ENCODE measurements at places on chromosomes 3 and 15.

DNA sequence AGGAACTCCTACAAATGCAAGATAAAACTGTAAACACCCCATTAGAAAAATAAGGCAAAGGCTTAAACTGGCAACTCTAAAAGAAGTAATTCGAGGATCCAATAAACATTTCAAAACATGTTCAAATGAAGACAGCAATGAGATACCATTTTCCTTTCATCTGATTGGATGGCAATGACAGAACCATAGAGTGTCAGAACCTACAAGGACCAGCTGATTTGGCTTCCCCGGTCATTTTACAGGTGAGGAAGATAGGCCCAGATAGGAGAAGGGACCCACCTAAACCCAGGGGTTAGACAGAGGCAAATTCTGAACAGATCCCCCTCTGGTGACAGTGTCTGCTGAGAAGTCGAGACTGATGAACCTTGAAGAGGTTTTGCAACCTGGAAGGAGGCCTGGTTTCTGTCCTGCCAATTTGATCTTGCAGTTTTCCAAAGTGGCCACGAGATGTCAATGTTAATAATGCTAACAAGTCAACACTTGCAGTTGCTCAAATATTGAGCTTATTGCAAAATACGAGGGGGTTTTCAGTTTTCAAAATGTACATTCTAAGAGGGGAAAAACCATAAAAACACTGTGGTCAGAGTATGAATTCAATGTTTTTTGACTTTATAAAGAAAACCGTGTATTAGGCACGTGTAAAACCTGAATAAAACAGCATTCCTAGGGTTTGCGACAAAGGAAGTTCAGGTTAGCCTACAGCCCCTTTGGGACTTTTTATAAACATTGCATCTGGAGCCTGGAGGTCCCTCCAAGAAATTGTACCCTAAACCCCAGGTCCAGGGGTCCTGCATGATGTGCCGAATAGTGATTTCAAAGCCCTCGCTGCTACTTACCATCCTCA is 21.5 kb downstream of the CFAP161 start:
- DNase-seq, result peak; percentile 85

GRCh38 chr3:18070944-18071343 is 328.5 kb upstream of the TBC1D5 start:
- DNase-seq, result no peak

GRCh38 chr3:42288385-42288784 is 22.4 kb upstream of the CCK start:
- no peak for DNase-seq

DNA sequence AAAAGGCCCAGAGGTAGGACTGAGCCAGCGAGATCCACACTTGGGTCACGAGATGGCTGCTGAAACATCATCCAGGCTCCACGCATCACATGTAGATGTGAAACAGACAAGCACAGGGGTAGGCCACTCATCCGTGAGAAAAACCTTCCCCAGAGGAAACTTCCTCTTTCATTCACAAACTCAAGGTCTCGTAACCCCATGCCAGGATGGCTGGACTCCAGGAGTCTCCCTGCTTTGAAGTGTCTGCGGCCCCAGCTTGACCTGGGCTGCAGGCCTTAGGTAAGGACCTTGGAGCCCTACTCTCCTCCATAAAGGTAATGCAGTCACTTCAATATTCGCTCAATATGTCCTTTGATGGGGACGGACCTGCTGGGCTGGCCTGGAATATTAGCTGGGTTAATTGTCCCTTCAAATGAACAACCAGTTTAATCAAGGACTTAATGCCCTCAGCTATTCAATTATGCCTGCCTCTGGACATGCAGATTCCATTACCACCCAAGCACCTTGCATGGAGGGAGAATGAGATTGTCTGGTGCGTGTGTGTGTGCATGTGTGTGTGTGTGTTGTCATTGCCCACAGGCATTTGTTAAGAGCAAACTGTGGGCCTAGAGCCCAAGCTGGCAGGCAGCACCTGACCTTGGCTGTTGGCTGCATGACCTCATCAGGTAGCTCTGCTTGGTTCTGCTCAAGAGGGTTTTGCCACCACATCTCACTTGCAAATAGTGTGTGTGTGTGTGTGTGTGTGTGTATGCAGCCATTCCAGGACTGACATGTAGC is 186.9 kb upstream of the TLE3 start:
- no peak for DNase-seq

DNA sequence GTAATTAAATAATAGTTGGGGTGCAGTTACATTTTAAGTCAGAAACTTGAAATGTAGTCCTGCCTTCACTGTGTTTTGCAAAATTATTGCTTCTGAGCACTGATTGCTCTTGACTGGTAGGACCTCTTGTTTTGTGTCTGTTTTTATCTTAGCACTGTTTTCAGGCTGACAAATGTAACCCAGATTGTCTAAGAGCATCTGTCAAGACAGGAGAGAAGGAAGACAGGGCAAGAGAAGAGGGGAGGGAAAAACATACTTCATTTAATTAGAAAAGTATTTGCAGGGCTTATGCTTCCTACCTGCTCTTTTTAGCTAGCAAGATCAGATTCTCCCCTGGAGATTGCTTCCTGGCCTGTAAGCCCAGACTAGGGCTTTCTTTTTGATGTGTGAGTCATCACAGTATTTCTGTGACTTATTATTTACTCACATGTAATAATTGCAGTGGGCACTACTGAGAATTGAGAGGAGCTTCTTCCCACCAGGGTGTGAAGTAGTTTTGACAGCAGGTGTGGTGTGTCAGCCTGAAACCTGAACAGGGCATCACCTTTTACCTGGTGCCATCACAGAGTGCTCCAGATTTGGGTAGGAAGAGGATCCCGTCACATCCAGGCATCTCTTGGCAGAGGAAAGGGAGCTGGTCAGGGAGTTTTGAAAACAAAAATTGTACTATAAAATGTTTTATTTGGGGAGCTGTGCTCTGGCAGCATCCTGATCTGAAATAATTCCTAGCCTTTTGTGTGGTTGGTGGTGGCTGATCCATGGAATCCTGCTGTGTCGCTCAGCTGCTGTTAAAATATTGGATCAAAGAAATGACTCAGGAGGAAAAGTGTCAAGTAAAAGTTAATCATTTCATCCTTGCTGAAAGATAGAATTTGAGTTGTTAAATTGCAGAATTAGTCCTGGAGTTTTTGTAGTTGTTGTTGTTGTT is 98.2 kb downstream of the TMEM108 start:
- DNase-seq, result no peak

DNA sequence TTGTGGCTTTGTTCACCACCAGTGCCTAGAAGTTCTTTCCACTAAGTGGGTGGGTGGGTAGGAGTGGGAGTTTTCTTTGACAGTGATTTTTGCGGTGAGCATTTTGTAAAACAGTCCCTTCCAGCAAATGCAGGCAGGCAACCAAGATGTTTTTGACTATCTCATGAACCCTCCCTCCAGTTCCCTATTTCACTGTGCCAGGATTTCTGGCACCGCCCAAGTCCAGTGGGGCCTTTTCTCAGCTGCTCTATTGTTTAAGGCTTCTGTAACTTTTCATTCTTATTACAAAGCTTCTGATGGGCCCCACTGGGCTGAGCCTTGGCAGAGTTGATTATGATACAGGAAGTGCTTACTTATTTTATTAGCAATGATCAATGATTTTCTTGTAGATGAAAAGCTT is 236.0 kb downstream of the EDEM1 start:
- DNase-seq, result peak; percentile 47

DNA sequence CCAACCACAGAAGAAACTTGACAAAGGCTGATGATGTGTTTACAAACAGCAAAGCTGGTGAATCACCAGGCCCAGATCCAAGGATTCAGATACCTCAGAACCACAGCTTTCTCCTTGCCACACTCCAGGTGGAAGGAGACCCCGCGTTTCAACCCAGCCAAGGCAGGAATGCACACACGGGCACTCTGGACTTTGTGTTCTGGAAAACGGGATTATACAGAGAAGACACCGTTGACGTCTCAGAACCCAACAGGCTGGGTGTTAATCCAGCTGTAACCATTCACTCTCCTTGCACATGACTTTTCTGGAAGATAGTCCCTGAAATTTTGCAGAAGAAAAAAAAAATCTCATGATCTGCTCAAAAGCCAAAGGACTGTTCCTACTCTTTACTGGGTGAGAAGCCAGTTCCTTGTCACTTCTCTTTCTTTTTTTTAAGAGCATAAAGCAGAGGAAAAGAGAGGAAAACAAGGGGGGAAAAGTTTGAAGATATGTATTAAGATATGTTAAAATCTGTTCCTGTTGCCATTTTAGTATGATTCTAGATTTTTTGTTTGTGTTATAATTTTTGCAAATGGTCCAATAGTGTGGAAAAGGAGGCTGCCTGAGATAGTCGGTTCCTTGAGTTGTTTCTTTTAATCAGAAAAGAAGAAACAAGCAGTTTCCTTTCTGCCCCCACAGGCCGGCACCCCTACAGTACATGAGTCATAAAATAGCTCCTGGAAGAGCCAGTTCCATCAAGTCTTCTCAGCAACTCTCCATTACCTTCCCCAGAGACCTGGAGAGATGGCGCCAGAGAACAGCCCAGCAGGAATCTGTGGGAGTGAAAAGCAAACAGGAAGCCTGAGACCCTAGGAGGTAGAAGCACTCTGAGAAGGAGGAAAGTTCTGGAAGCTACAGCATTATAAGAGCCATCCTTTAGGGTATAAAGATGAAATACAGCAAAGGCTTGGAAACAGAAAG is 73.1 kb downstream of the RORA start:
- no peak for DNase-seq

GRCh38 chr3:118536764-118537163 is 497.9 kb downstream of the IGSF11 start:
- no peak for DNase-seq

DNA sequence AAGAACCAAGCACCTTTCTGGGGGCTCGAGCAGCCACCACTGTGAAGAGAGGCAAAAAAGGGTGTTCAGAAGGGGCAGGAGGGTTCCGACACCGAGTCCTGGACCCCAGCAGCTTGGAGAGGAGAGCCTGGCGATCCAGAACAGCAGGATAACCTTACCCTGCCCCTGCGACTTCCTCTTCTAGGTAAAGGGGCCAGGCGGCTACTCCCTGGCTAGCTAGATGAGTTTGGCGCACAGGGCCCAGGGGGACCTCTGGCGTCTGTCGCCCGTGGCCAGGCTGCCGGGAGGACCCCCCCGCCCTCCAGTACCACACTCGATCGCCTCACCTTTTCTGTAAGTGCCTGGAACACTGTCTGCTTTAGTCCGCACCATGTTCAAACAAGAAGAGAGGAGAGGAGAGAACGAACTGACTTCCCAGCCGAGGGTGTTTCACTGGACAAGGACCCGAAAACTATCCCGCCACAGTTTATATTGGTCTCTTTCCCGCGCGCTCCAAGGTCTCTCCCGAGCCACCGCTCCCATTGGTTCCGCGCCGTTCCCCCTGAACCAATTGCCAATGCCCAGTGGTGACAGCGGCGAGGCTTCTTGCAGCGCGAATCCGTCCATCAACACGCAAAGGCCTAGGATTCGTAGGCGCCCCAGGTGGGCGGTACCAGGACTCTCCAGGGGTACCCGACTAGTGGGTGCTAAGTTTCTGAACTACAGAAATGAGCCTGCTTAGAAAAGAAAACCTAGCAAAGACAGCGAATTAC is at the start of gene PCLAF:
Gene PCLAF (minus strand): TSS at position 442 of the 752 bp plus-strand sequence. CDS start 70 bp downstream, at position 372.
- DNase-seq, result peak; percentile 100

DNA sequence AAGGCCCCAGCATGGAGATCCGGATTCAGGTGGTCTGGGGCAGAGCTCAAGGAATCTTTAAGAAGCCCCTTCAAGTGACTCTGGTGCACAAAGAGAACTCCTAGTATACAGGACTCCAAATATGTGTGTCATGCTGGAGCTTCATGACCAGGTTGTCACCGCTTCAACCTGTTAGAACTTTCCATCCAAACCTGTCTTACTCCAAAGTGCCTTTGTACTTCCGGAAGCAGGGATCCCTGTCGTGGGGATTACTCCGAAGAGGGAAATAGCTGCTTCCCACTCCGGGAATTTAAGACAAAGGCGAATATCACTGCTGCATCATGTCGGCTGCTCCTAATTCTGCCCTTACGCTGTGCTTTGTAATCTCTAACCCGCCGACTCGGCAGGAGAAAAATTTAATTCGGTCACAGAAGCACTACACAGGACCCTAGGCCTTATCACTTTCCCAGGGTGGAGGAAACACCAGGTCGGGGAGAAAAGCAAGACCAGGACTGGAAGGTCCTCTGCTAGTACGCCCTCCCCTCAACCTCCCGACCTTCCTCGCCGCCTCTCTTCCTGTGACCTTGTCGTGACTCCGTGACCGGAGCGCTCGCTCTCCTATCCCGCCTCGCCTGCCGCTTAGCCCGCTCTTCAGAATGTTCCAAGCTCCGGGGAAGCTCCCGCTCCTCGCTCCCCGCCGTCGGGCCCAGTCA is 730 bp downstream of the HIGD1A start:
- DNase-seq, result peak; percentile 76

DNA sequence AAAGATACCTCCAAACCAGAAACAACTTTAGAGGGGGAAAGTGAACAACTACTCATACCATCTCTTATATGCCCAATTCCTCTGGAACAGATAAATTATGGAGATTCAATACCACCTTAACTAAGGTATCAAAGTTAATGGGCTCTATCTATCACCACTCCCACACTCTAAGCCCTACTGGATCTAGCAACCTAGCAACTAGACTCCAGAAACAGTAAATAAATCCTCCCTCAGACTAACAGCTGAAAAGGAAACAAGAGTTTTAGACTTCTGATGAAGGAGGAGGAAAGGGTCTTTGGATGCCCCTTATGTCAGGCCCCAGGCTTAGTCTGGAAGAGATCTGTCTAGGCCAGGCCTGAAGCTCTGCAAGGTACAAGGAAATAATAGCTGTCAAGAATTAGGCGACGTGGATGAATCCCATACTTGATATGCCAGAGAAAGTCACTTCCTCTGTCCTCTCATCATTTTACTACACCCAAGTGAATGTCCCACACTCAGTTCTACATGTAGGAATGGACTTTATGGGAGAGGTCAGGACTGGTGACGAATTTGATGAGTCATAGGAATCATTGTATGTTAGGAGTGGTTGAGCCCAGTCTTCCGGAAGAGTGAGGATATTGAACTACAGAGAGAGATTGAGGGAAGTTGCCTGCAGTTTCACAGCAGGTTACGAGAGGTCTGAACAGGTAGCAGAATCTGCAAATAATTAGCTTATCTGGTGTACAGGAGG is 113.8 kb downstream of the AKAP13 start:
- no peak for DNase-seq

DNA sequence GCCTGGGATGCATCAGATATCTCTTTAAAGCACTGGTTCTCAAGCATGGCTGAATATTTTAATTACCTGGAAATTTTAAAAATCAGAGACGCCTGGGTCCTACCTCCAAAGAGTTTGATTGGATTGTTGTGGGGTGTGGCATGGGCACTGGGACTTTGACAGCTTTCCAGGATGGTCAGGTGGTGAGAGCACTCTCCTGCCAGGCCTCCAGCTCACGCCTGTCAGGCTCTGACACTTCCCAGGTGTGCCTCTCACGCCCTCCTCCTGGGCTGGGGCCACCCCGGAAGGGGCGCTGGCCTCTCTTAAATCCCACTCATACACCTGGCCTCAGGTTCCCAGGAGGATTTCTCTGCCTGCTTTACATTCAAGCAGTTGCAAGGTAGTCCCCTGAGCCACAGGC is 48.5 kb downstream of the AMOTL2 start:
- no peak for DNase-seq

DNA sequence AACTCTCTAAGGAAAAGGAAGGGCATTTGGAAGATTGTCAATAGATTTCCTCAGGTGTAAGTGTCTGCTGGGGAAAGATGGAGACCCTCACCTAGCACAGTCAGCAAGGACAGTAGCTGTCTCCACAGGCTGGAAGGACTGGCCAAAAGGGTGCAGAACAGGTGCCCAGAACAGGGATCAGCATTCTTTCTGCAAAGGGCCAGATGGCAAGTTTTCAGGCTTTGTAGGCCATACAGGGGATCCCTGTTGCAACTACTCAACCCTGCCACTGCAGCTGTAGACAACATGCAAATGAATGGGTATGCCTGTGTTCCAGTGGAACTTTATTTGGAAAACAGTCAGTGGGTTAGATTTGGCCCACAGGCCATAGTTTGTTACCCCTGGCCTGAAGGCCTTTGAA is 8.1 kb downstream of the AGBL1 start:
- no peak for DNase-seq

Measured in hematopoietic multipotent progenitor cell treated with erythropoietin and hydrocortisone succinate and interleukin-3 and kit ligand, for 4 days (in vitro differentiated cells).